ENCODE measurements at places on chromosomes 13 and 19. TPM values are rescaled to one million over a fixed set of nuclear protein-coding genes. Genes with fewer than 3 reads are reported as not detected.

ZNF333 gene
- 18.4 TPM for total RNA-seq

SIGLEC5 gene
- total RNA-seq: 0.64 TPM

CEBPA gene
- total RNA-seq: 1.3 TPM

SIGLEC12 gene
- total RNA-seq: not detected

EXOC3L2 gene
- not detected for total RNA-seq

ZNF528 gene
- 12.6 TPM for total RNA-seq

DNA sequence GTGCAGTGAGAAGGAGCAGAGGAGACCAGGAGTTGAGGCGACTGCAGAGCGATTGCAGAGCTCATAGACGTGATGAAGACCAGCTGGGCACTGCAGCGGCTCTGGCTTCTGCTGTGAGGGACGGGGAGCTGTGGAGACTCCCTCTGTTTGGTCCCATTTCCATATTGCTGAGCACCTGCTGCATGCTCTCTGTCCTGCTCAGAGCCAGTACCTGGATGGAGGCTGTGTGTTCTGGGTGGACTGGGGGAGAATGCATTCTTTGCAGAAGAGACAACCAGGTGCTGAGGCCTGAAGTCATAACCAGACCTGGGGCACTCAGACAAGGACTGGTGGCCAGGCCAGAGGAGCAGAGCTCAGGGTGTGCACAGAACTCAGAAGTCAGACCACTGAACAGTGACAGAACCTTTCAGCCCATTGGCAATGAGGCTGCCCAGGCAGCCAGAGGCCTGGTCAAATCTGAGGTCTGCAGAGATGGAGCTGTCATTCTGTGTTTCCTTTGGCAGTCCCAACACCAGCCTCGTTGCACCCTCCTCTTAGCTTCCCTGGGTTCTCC lies 1.3 kb upstream of the A1BG start:
- no peak for DNase-seq

DNA sequence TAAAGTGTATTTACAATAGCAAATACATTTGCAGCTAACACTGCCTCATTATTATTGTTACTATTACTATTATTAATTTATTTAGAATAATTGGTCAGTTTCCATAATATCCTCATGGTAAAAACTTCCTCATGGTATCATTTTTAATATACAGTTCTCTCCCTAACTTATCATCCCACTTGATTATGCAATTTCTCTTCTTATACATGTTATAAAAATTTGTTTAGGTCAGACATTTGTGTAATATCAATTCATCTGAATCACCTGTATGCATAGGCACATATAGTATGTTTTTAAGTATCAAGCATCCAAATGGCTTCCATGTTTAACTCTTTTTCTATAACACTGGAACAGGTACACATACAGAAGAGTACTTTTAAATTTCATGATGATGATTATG lies 210.8 kb upstream of the STARD13 start:
- no peak for DNase-seq

DNA sequence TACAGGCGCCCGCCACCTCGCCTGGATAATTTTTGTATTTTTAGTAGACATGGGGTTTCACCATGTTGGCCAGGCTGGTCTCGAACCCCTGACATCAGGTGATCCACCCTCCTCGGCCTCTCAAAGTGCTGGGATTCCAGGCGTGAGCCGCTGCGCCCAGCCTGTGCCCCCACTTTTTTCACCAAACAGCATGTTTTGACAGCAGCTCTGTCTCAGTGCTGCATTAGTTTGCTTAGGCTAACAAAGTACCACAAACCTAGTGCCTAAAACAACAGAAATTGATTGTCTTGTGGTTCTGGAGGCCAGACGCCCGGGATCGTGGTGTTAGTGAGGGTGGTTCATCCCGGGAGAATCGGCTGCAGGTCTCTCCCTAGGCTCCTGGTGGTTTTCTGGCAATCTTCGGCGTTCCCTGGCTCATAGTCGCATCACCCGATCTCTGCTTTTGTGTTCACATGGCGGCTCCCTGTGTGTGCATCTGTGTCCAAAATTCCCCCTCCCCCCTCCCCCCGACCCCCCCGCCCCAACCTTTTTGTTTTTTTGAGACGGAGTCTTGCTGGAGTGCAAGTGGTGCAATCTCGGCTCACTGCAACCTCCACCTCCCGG lies 30.0 kb downstream of the MYH14 start:
- DNase-seq: no peak

DNA sequence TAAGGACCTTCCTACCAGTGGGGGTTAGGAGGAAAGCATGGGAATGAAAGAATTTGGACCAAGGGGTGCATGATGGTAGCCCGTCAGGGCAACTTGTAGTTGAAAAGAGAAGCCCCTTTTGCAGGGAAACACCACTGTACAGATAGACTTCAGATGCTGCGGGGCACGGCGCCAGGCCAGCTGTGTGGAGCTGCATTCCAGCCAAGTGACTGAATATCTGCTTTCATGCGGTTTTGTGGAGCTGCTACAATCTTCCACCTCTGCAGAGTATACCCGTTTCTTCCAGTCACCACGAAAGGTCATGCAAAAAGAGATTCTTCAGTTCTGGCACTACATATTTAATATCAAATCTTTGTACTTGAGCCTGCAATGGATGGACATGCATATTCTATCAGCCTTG lies 104.7 kb downstream of the RGCC start:
- DNase-seq: no peak

Measured in natural killer cell treated with Interleukin-12 subunit alpha and Interleukin-12 subunit beta and Interleukin-15 and Interleukin-18, amount 100 ng/mL, for 72 hours (primary cell).